Muscle of arm (tissue), 14 donors: ENCODE measurements at places on chromosomes 3 and 15.

- DNase-seq = no peak
Measured at GRCh38 chr3:131723343-131723742, 220.6 kb upstream of the MRPL3 start.

- no peak for DNase-seq
Measured at GRCh38 chr3:40366203-40367162, 20.5 kb upstream of the ENTPD3 start.

GRCh38 chr3:144921710-144922109, 950.1 kb downstream of the DIPK2A start:
- no peak for DNase-seq

- no peak for DNase-seq
Measured at GRCh38 chr3:37283011-37283410, 108.6 kb upstream of the LRRFIP2 start.
